ENCODE measurements at places on chromosomes 11 and 22. TPM values are rescaled to one million over a fixed set of nuclear protein-coding genes. Genes with fewer than 3 reads are reported as not detected.
A peak's percentile ranks its signal among the peaks of the same experiment; 100 is the strongest.

GRCh38 chr11:67045314-67045713 is 11.3 kb upstream of the RHOD start:
- no peak for DNase-seq

The FAM180B gene
- 3.4 TPM for total RNA-seq

DNA sequence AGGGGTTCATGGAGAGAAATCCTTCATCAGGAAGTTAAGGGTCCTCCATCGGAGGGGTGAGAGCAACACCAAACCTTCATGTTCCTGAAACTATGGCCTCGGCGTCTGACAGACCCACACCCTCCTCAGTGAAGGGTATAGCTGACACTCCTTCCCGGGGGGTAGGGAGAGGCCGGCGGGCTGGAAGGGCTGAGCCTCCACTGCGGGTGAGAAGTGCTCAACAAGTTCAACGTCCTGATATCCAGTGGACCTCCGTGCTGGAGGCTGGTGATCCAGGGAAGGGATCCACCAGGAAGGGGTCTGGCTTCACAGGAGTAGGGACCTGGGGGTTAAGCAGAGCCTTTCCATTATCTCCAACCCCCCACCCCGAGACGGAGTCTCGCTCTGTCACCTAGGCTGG is 12.3 kb downstream of the CARS1 start:
- DNase-seq, result no peak

- DNase-seq, result no peak
Measured at GRCh38 chr11:8658321-8659057, 24.0 kb downstream of the TRIM66 start.

GRCh38 chr11:73565804-73566203 is 32.1 kb downstream of the FAM168A start:
- no peak for DNase-seq

GRCh38 chr22:48099251-48099650 is 1336.8 kb downstream of the TBC1D22A start:
- DNase-seq, result no peak

DNA sequence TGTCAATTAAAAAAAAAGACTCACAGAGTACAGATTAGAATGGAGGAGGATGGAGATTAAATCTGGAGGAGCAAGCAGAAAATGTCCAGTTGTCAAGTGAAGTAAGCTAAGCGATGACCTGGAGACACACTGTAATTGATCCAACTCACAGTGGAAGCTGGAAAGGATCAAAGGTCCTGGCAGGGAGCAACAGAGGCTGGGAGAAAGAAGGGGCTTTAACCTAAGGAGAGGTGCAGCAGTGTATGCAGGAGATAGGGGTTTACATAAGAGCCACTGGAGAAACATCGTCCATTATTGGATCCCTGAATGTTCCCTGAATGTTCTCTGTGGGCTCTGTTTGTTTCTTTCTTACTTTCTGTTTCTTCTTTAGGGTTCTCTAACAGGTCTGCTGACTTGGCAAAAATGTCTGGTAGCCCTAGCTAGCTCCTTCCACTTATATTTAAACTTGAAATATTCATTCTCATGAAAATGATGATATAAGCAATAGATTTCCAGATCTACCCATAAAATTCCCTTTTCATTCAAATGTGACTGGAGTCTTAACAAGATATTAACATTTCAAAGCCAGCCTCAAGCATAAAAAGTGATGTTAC is 30.1 kb upstream of the CAT start:
- no peak for DNase-seq

DNA sequence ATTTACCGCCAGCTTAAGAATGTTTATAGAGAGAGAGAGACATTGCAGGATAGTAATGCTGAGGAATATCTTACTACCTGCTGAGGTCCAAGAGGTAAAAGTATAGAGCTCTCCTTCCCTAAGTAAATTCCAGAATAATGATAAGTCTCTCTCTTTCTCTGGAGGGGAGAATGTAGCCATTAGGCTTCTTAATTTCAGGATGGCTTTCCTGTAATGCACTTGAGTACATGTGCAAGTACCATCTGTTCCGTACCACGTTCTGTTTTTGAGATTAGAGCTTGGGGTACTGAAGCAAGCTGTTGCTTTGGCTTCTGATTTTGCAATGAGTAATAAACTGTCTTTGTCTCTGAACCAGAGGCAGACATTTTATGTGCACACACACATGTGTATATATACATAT is 1314.0 kb downstream of the JRKL start:
- DNase-seq, result no peak

DNA sequence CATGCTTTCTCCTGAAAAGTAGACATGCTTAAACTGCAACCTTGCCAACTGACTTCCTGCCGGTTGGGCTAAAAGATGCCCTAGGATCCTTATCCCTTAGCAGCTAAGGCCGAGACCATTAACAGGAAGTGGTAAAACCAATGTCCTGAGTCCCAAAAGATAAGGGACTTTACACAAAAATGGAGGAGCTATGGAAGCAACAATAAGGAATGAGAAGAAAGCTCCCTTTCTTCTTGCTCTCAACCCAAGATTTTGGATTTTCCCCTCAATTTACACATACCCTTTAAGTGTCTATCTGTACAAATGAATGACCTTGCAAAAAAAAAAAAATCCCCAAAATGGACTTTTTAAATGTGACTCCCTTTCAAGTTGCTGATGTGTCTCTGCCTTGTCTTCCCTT is 11.1 kb downstream of the MRPL17 start:
- no peak for DNase-seq

GRCh38 chr22:48403521-48404403 is 1423.9 kb downstream of the BRD1 start:
- no peak for DNase-seq

DNA sequence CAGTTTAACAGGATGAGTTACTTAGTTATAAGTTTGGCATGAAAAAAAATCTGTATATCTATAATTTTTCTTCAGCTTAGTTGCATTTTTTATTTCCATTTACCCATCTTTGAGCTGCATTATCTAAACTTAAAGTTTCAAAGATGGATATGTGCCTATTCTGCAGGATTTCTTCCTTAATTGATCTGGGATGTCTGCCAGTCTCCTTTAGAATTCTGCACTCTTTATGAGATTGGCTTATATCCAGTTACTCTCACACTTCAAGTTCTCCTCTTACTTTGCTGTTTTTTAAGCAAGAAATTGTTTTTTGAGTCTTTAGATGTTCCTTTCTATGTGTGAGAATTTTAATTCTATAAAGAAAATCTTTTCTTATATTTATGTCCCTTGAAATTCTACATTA is 5.1 kb upstream of the PDGFD start:
- no peak for DNase-seq

DNA sequence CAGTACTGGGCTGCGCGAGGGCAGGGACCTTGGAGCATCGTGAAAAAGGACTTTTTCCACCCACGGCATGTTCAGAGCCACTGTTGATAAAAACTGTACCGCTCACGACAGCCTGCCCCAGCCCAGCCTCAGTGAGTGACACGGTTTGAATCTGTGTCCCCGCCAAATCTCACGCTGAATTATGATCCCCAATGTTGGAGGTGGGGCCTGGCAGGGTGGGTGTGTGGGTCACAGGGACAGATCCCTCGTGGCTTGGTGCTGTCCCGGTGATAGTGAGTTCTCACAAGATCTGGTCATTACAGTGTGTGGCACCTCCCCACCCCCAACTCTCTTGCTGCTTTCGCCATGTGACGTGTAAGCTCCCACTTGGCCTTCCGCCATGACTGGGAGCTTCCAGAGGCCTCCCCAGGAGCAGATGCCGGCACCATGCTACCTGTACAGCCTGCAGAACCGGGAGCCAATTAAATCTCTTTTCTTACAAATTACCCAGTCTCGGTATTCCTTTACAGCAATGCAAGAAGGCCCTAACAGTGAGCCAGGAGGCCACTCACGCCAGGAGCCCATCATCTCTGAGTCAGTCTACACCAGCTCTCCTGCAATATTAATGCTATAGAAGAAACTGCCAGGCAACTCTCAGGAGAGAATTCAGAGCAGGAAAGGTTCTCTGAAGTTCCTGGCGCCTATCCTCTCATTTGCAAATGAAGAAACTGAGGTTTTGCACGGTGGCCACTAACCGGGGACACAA is 1.3 kb downstream of the TOLLIP start:
- no peak for DNase-seq

DNA sequence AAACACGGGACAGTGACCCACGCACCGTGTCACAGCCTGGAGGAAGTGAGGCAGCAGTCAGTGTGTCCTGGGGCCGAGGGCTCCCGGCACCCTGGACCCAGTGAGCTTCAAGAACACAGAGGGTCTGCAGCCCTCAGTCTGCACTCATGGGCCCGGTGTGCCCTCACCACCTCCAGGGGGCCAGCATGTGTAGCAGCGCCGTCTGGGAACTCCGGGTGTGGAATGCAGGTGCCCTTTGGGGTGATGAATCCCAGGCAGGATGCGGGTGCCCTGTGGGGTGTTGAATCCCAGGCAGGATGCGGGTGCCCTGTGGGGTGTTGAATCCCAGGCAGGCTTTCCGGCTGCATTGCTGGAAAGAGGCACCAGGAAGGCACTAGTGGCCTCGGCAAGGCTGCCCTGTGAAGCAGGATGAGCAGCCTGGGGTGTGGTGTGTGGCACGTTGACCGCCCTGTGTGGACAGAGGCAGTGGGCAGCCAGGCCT is 1399.9 kb downstream of the BRD1 start:
- DNase-seq, result no peak

- DNase-seq, result peak; percentile 86
Measured at GRCh38 chr11:8964324-8965320, at the start of gene TMEM9B. TMEM9B (minus strand) TSS chr11:8964442; CDS start chr11:8964313, 129 bp downstream.

GRCh38 chr22:46563381-46564083 is 26.1 kb upstream of the CELSR1 start:
- DNase-seq, result no peak

GRCh38 chr11:70448983-70449567 is 50.7 kb downstream of the CTTN start:
- DNase-seq, result no peak

- DNase-seq, result no peak
Measured at GRCh38 chr22:24086310-24086709, 75.2 kb downstream of the CABIN1 start.

- DNase-seq, result no peak
Measured at GRCh38 chr11:30015725-30016412, 961 bp downstream of the KCNA4 start.

The REXO2 gene
- 101 TPM for total RNA-seq

The GAL3ST1 gene
- 1.5 TPM for total RNA-seq

The FAM83F gene
- under 0.01 TPM for total RNA-seq

DNA sequence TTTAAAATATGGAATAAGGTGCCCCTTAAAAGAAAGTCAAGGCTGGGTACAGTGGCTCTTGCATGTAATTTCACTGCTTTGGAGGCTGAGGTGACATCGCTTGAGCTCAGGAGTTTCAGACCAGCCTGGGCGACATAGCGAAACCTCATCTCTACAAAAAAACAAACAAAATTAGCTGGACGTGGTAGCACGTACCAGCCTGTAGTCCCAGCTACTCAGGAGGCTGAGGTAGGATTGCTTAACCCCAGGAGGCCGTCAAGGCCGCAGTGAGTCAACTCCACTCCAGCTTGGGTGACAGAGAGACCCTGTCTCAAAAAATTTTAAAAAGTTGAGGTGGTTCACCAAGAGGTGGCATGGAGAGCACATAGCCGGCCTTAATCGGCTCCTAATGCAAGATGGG is 17.7 kb upstream of the ADORA2A start:
- no peak for DNase-seq

GRCh38 chr11:63572026-63572688 is 9.0 kb upstream of the PLAAT2 start:
- no peak for DNase-seq

The KRTAP5-8 gene
- total RNA-seq, result not detected

- no peak for DNase-seq
Measured at GRCh38 chr22:43441751-43442150, 29.9 kb downstream of the MPPED1 start.

DNA sequence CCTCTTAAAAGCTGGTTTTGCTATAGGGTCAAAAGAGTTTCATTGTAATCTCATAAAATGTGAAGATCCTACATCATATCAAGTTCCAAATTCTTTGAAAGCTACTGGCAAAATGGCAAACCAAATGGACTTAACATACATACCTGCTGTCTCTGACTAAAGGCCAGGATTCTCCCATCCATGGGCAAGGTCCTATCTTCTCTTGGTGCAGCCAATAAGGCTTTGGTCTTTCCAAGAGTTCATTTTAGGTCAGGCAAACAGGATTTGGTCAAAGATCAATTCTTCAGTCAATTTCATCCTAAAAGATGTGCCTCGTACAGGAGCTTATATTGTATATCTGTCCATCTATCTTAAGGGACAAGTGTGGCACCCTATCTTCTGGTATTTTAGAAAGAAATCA is 49.7 kb downstream of the CADM1 start:
- DNase-seq, result no peak

- DNase-seq, result no peak
Measured at GRCh38 chr11:124113890-124114289, 1.4 kb upstream of the VWA5A start.

- DNase-seq, result no peak
Measured at GRCh38 chr11:73662445-73663157, 16.2 kb downstream of the PLEKHB1 start.

DNA sequence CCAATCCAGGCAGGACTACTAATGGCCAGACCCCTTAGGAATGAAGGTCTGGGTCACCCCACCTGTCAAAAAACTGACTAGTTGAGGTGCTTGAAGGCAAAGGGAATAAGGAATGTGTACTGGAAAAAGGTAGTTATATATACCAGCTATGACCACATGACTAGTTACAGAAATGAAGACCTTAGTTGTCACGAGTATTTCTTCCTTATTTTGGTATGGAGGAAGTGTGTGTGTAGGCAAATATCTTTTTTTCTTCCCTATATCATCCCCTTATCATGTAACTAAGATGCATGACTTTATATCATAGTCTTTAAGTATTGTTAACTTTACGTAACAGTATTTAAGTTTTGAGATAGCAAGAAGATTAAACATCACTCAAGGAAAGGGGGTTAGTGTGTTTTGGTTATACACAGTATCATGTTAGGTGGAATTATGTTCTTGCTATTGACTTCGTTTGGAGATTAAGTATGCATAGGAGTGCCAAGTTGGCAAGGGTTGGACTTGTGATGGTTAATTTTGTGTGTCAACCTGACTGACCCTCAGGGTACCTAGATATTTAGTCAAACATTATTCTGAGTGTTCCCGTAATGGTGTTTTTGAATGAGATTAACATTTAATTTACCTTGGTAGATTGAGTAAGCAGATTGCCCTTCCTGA is 38.2 kb upstream of the NARS2 start:
- DNase-seq, result no peak

DNA sequence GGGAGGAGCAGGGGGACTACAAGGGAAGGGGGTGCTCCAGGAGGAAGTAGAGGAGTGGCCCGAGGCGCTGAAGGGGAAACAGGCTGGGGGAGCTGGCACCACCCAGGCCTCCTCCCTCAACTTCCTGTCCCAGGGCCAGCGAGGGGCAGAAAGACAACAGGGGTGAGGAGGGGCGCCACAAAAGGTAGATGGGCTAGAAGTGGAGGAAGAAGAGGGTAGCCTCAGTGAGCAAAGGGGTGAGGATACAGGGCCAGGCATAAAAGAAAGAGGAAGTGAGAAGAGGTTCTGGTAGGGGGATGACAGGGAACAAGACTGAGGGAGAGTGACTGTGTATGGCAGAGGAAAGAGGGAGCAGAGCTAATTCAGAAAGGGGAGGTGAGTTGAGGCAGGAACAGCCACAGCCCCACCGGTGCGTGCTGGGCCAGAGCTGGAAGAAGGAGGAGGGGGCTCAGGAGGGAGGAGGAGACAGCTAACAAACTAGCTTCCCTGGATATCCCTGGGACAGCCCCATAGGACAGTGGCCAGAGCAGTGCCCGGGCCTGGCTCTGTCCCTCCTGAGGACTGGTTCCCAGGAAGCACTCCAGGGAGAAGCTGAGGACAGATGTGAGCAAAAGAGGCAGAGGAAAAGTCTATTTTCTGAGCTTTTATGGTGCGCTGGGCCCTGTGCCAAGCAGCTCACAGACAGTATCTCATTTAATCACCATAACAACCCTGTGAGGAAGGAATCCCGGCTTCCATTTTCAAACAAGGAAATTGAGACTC is 8.5 kb downstream of the DCHS1 start:
- no peak for DNase-seq
